ENCODE measurements at places on chromosomes 13 and 19.

GRCh38 chr13:59099182-59099974 lies 1064.3 kb downstream of the DIAPH3 start:
- DNase-seq: no peak

- DNase-seq: no peak
Observed at GRCh38 chr19:46495786-46496099, at the start of gene PNMA8B. PNMA8B (minus strand) TSS chr19:46495867; CDS start chr19:46495465, 402 bp downstream.

DNA sequence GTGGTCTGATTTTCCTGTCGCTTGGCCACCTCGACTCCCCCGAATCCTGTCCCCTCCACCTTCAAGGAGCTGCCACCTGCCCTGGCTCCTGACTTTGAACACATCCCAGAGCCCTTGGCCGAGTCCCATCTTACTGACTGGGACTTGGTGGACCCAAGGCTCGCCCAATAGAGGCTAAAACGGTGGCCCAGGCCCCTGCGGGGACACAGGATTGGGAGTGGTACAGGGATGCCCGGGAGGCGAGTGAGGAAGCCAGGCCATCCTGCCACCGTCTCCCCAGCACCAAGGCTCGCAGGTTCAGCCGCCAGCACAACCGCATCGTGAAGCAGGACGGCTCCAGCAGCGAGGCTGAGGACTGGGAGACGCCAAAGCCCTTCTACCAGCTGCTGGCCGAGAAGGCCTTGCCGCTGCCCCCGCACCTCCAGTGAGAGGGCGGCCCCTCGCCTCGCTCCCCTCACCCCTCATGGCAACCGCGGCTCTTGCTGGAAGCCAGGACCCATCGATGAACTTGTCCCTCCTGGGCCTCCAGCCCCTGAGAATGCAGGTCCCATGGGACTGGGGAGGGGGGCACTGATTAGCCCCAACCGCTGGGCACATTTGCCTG lies 5.3 kb downstream of the SIX5 start:
- DNase-seq: no peak

DNA sequence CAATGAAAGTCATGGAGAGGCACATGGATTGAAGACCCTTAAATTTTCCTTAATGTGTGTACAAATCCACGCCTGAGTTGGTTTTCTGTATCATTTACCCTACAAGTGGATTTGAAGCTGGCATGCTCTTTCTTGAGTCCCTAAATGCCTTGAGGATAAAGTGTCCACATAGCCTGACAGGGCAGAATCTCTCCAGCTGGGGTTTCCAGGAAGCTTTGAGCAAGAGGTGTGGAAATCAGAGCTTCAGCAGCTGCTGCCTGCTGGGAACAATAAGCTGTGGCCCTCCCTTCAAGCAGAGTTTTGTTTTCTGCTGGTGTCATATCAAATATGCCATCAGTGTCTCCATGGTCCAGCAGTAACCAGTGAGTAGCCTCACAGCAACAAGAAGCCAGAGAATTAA lies 120.3 kb upstream of the SERTM1 start:
- no peak for DNase-seq

GRCh38 chr13:57045826-57046546 lies 94.7 kb upstream of the PRR20A start:
- DNase-seq: no peak
